Epithelial cell of proximal tubule (primary cell): ENCODE measurements at places on chromosomes 16 and 17.

DNA sequence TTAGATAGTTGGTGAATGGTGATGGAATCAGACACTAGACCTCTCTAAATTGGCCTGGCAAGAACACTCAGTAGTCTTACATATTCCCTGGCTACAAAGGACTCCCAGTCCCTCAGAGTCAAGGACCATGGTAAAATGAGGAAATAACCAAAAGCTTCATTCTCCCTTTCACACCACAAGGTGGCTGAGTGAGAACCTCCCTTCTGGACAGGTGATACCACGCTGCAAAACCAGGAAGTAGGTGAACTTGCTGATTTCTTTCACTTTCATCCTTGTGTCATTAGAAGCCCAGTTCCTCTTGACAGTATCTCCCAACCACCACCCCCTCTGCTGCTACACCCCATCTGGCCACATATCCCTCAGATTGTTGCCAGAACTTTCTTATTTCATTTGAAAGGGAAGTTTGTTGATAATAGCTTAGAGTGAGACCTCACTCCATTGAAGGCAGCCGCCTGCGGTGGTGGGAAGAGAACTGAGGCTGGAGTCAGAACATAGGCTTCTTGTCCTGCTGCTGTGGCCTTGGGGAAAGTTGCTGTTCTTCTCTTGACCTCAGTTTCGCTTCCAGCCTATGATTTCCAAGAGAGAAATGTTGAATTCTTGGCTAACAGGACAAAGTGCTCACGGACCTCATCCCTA lies 290.6 kb upstream of the CCL2 start:
- DNase-seq: no peak

GRCh38 chr17:40432864-40433528 lies 10.3 kb upstream of the IGFBP4 start:
- DNase-seq: no peak

DNA sequence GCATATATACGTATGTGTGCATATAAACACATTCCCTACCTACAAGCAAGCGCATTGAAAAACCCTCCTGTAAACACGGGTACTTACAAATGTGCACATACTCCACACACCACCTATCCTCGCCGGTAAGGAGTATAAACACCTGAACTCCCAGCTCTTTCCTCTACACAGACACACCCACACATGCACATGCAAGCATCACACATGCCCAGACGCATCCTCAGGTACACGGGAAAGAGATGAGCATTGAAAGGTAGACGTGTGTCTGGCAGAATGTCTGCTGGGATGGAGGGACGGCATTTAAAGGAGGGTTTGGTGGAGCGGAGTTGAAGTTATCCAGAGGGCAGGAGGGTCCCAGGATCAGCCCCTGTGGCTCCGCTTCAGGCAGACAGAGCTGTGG lies 4.7 kb upstream of the SMTNL2 start:
- no peak for DNase-seq

DNA sequence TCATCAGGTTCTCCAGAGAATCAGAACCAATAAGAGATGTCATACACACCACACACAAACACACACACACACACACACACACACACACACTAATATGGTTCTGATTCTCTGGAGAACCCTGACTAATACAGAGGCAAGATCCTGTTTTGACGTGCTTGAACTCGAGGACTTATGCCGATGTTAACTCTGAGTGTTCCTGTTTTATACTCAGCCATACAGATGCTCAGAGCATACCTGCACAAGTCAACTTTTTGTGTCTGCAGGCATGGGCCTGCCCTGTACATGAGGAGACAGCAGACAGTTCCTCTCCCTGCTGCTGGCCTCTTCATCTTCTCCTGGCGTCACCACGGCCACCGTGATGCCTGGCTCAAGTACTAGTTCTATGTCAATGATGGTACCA lies 635.9 kb downstream of the WWOX start:
- no peak for DNase-seq

- no peak for DNase-seq
Observed at GRCh38 chr16:19133600-19133999, 19.8 kb downstream of the ITPRIPL2 start.

DNA sequence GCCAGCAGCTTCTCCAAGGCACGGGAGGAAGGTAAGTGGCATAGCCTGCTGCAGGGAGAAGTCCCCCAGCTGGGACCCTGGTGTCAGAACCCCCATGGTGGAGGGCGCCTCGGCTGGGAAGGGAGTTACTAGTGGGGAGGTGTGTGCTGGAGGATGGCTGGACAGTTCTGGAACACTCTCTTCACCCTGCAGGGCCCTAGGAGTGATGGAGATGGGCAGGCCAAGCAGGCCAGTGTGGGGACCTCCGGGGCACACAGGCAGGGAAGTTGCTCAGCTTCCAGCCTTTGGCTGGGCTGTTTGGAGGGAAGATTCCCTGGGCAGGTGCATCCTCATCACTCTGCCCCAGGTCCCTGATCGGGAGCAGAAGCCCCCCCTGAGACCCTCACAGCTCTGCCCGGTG lies 696 bp downstream of the C17orf99 start:
- no peak for DNase-seq

DNA sequence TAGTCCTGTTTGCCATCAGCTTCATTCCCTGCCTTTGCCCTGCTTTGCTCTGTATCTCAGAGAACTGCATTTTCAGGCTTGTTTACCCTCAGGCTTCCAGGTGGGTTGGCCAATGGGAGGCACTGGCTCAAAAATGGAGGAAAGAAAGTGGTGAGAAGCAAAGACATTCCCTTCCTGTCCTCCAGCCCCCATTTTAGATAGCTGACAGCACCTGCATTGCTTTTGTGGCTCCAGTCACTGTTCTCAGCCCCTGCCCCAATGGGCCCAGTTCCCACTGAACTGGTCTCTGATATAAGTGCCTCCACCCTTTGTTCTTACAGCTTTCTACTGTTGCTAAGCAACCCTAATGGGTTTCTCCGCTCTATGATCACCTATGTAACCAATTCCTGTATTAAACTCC lies 19.4 kb upstream of the SDK2 start:
- DNase-seq: no peak

DNA sequence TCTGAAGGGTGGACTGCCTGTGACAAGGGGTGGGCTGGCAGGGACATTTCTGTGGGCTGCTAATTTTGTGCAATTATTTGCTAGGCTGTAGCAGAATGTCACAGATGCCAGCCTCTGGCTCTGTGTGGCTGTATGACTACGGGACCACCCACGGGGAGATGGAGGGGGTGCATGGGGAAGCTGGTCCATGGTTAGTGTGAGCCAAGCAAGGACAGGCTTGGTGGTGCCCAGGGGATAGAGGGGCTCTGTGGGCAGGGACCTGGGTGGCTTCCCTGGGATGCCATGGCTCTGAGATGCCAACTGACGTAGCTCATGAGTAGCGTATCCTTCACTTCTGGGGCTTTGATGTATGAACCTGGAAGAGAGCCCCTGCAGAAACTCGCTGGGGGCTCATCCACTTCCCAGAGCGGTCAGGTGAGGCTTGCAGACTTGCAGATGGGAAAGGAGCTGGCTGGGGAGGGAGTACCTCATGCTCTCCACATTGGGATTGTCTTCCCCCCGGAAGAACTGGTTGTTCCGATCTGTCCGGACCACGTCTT lies 87.2 kb downstream of the TBC1D16 start:
- DNase-seq: no peak
